ENCODE measurements at places on chromosomes 3 and 15.

GRCh38 chr3:177772908-177773557, 575.8 kb upstream of the TBL1XR1 start:
- no peak for DNase-seq

GRCh38 chr3:64379221-64379620, 154.0 kb upstream of the PRICKLE2 start:
- DNase-seq = no peak

DNA sequence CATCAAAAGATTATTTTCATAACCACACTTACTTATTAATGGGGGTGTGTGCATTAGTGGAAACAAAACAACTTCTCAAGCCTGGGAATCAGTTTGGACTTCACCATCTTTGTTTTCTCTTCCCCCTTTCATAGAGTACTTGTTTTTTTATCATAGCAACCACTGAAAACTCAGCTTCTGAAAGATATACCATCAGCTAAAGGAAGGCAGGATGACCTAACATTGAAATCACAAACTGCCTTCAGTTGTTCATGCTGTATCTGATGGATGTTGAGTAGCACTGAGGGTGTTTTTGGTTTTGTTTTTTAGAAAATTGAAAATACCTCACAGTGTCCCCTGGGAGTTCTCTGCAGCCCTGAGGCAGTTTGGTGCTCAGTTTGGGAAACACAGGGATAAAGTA, 46.5 kb downstream of the NEK10 start:
- DNase-seq = no peak

- no peak for DNase-seq
These were observed 54.2 kb downstream of the DTWD1 start for GRCh38 chr15:49675041-49675440.

- DNase-seq = no peak
These were observed 10.8 kb upstream of the SNRPA1 start for GRCh38 chr15:101305820-101306255.

DNA sequence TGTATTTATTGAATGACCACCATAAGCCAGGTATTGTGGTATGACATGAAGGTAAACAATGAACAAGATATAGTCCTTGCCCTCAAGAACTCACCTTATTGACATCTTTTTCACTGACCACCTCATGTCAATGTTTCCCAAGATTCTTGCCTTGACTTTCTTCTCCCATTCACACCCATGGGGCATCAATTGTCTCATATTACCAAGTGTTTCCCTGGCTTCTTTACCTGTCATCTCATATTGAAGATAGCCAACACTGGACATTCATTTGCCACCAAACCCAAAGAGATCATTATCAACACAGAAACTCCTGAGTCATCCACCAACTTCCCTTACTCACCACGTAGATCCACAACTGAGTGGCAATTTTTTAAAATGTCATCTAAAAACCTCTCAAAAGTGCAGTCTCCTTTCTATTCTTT, 2.2 kb downstream of the EFHB start:
- no peak for DNase-seq

DNA sequence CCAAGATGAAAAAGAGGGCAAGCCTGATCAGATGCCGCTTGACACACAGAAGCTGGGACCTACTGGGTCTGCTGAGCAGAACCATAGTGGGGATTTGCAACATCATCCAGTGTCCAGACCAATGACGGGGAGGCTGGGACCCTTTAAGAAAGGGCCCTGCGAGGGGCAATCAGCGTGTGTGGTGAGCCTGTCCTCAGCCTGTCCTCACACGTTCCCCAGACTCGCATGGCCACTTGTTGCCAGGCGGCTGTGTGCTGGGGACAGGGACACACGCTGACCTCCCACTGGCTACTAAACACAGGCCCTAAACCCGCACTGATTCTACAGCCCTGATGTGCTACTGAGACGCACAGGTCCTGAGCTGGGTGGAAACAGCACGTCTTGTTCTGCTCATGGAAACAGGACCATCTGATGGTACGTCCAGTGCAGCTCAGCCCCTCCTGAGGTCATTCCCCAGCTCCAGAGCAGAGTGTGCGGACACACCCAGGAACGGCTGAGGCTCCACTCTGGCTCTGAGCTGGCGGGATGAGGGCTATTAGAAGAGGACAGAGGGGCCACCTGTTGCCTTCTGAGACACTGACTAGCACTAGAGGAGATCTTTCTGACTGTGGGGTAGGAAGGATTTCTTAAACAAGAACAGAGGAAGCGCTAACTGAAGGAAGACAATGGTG, 24.4 kb downstream of the PCSK6 start:
- DNase-seq = no peak

DNA sequence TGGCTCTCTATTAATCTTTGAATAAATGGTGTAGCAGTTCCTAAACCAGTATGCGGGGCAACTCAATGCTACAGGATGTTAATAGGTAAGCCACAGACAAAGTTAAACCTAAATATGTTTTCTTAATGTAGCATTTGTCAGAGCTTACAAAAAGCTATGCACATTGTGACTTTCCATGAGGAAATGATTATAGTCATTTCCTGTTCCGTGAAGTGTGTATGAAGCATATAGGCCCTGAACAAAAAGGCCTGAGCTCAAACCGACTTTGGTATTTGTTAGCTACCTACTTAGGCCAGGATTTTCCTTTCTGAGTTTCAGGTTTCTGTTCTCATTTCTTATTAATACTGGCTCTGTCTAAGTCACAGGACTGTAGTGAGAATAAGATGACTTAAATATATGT, 14.2 kb downstream of the ZNF80 start:
- no peak for DNase-seq

DNA sequence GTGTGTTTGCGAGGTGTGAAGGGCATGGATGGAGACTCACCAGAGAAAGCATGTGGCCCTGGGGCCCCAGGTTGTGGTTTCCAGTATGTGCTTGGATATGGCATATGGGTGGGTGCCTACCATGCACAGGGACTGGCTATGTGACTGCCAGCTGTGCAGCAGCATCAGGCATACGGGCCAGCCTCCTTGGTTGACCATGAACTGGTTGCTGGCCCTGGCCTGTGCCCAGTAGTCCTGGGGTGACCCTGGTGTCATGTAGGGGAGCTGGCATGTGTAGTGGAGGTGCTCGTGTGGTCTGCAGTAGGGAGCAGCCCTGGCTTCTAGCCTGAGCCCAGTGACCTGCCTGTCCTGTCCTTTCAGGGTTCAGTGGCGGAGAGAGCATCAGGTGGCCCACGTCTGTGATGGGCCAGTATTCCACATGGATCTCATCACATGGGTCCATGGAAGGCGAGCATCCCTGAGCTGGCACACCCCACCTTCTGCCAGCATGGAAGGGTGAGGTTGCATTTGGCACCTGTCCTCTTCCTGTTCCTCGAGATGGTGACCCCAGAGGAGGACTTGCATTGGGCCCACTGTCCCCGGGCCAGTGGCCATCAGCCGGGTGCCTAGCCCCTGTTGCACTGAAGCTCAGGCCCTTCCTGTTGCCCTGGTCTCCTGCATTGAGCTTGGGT, 228.9 kb downstream of the SNRPN start:
- peak; percentile 3 for DNase-seq

DNA sequence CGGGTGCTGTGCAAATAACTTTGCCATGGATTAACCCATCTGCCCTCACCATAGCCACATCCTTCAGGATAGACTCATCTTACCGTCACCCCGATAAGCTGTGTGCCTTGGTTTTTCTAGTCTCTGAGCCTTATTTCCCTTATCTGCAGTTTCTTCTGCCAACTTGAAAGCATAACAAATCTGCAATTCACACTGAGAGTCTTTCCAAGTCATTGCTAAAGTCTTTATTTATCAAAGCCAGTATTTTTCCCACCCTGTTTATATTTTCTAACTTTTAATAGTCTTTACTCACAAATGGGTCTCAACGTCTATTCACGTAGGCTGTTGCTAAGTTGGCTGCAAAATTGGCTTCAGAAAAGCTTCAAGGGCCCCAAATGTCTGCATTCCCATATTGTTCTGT, 61.6 kb upstream of the SUCLG2 start:
- no peak for DNase-seq

DNA sequence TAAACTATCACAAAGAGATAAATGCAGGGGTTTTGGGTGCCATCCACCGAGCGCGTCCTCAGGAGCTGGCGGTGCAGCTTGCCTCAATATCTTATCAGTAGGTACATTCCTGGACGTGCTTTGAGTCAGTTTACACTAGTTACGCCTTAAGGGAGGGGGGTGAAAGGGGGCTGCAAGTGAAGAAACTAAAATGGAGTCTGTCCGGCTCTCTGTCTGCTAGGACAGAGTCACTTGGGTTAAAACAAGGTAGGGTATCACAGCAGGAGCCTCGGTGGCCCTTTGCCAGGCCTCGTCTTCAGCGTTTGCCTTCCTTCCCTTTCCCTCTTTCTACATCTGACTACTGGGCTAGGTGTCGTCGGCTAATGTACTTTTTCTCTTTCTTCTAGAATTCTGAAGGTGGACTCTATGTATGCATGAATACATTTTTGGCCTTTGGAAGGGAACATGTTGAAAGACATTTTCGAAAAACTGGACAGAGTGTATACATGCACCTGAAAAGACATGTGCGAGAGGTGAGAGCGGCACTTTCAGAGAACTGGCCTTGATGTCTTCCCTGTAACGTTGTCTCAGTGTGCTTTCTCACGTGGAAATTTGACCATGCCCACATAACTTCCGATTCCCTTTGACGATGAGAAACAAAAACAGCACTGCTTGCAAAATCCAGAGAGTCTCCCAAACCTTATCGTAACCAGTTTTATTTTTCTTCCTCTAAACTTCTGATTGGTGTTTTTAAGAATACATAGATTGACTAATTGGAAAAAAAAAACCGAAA, 28.8 kb downstream of the USP13 start:
- no peak for DNase-seq

DNA sequence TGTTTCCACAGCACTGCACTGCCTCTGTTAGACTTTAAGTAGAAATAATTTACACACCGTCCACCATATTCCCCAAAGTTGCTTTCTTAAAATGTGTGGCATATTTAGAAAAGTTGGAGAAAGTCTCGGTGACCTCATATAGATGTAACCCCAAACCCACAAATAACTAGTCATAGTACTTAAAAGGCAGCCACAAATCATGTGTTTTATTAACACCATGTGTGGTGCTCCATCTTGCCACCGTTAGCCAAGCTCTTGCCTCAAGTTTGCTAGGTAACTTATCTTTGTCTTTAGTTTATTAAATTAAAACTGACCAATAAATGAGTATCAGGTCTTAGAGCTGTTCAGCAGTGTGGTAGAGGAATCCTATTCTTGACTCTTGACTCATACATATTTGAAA, 257.9 kb downstream of the UBE2E2 start:
- no peak for DNase-seq

- no peak for DNase-seq
These were observed 42.6 kb upstream of the SLC25A26 start for GRCh38 chr3:66178206-66178605.

DNA sequence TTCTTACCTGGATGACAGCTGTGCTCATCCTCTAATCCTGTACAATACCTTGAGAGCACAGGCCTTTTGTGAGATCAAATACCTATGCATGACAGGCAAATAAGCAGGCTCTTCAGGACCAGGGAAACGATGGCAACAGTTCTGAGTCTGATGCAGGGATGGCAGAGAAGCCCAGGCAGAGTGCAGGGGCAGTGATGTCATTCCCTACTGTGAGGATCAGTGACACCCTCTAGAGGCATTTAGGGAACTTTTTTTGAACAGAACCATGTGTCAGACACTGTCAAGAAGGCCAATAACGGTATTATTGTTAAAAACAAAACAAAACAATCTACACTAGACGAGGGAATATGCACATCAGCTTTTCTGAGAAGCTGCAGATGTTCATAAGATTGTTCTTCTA, 314.8 kb upstream of the CTDSPL start:
- no peak for DNase-seq

GRCh38 chr3:189822726-189823125, 191.5 kb downstream of the TP63 start:
- DNase-seq = no peak

DNA sequence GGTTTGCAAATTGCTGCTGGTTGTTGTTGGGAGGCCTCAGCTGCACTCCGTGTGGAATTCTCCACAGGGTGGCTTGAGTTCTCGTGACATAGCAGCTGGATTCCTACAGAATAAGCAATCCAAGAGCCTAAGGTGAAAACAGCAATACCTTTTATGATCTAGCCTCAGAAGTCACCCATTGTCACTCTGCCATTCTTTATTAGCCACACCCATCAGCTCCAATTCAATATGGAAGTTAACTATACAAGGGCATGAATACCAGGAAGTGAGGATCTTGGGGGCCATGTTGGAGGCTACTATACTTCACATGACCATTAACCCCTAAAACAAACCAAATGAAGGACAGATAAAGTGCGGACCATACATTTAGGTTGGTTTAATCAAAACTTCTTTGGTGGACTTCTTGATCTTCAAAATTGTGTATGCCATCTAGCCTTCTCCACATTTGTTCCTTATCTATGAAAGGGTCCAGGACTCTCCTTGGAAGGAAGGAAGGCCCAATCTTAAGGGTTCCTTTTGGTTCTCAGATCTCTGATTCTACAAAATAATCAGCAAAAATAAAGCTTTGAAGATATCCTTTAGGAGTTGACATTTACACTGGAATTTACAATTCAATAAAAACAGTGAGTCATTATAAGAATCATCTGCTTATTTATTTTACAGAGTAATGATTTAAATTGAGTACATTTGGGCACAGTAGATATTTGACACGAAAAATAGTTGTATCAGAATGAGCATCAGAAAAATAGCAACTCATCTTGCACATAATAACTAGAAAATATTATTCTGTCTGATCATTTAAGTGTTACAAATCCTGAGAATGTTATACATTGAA, 21.5 kb downstream of the CIAO2A start:
- no peak for DNase-seq
